ENCODE measurements at places on chromosomes 1 and 21. TPM values are rescaled to one million over a fixed set of nuclear protein-coding genes. Genes with fewer than 3 reads are reported as not detected.

DNA sequence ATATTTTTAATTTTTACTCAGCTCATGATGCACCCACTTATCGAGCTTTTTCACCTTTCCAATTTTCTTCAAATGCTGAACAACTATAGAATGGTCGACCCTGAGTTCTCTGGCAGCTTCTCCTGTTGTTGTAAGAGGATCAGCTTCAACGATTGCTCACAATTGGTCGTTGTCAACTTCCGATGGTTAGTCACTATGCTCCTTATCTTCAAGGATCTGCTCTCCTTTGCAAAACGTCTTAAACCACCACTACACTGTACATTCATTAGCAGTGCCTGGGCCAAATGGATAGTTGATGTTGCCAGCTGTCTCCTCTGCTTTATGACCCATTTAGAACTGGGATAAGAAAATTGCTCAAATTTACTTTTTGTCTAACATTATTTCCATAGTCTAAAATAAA, 385.9 kb upstream of the LYPLAL1 start:
- H3K27me3 ChIP-seq = no peaks in the 10 kb centered on the region
- H3K27ac ChIP-seq = no peak overlapping the region
- H3K4me1 ChIP-seq = no peaks in the 10 kb centered on the region
- H3K36me3 ChIP-seq = no peaks in the 10 kb centered on the region

- no peaks in the 10 kb centered on the region for H3K27me3 ChIP-seq
- no peak overlapping the region for H3K4me3 ChIP-seq
- DNase-seq = no peak
- H3K36me3 ChIP-seq = no peaks in the 10 kb centered on the region
Observed at GRCh38 chr1:41851589-41851988, 67.1 kb downstream of the HIVEP3 start.

- peak overlapping the region; percentile 69 for H3K4me3 ChIP-seq
- H3K27ac ChIP-seq = peak overlapping the region; percentile 98
- peaks cover 6% of the 10 kb centered on the region for H3K4me1 ChIP-seq
- H3K36me3 ChIP-seq = no peaks in the 10 kb centered on the region
Observed at GRCh38 chr1:1020415-1021009, 592 bp downstream of the AGRN start.

DNA sequence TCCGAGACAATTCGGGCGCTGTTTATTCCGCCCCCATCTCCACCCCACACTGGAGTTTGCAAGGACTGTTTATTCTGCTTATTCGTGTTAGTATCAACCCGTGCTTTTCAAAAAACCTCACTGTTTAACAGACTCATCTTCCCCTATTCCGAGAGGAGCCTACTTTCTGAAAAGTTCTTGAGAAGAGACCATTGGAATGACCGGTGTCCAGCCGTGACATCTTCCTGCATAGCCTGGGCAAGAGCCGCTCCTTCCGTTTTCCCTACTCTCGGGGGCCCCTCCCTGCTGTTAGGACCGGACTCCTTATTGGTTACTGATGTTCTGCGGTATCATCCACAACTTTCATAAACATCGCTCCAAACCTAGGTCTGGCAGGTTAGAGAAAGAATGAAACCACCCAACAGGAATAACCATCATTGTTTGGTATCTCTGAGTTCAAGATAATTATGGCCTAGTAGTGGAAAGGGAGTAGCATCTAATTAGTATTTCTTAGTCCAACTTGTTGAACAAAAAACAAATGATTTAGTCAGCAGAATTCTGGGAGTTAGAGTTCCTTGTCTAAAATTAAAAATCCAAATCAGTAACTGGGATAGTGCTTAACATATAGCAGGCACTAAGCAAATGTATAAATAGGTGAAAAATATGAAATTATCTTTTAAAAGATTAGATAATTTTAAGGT, 837 bp downstream of the STXBP3 start:
- no peaks in the 10 kb centered on the region for H3K27me3 ChIP-seq
- no peaks in the 10 kb centered on the region for H3K36me3 ChIP-seq
- peak overlapping the region; percentile 78 for H3K4me3 ChIP-seq
- DNase-seq = peak; percentile 84
- H3K27ac ChIP-seq = peak overlapping the region; percentile 95
- H3K4me1 ChIP-seq = peaks cover 3% of the 10 kb centered on the region

- no peak for DNase-seq
- H3K27me3 ChIP-seq = no peaks in the 10 kb centered on the region
- H3K36me3 ChIP-seq = no peaks in the 10 kb centered on the region
- no peak overlapping the region for H3K27ac ChIP-seq
Observed at GRCh38 chr1:233879841-233880240, 24.6 kb upstream of the SLC35F3 start.

DNA sequence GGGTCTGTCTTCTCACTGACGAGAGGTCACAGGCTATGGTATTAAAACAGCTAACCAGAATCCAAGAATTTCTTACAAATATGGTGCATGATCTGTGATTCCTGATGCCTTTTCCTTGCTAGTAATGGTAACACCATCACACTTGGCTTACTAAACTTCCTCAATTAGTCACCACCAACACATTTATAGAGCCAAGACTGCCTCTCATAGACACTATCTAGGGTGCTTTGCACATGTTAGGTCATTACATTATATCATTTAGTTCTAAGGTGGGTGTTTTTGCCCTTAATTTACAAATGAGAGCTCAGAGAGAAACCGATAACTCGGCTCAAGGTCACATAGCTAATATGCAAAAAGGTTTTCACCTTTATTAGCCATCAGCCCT, 8.7 kb downstream of the KIF21B start:
- H3K4me1 ChIP-seq = peaks cover 18% of the 10 kb centered on the region
- H3K36me3 ChIP-seq = no peaks in the 10 kb centered on the region
- no peak overlapping the region for H3K27ac ChIP-seq
- no peaks in the 10 kb centered on the region for H3K27me3 ChIP-seq
- no peak overlapping the region for H3K4me3 ChIP-seq

DNA sequence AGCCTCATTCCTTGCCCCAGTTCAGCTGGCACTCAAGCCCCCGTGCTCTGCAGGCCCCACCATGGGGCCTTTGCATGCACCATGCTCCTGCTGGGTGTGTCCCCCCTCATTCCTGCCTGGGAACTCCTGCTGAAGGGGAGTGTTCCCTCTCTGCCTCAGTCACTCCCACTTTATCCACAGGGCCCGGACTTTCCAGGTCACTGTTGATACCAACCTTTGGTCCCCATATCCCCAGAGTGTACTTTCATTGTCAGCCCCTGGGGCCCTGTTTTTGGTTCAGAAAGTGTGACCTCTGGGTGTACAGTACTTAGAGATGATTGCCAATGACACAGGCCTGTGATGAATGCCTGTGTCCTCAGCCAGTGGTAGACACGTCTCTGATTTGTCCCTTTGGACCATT, 2.9 kb downstream of the TTC22 start:
- no peaks in the 10 kb centered on the region for H3K36me3 ChIP-seq
- H3K4me3 ChIP-seq = no peak overlapping the region
- H3K4me1 ChIP-seq = peaks cover 80% of the 10 kb centered on the region
- DNase-seq = peak; percentile 69
- H3K27me3 ChIP-seq = no peaks in the 10 kb centered on the region
- peak overlapping the region; percentile 79 for H3K27ac ChIP-seq

DNA sequence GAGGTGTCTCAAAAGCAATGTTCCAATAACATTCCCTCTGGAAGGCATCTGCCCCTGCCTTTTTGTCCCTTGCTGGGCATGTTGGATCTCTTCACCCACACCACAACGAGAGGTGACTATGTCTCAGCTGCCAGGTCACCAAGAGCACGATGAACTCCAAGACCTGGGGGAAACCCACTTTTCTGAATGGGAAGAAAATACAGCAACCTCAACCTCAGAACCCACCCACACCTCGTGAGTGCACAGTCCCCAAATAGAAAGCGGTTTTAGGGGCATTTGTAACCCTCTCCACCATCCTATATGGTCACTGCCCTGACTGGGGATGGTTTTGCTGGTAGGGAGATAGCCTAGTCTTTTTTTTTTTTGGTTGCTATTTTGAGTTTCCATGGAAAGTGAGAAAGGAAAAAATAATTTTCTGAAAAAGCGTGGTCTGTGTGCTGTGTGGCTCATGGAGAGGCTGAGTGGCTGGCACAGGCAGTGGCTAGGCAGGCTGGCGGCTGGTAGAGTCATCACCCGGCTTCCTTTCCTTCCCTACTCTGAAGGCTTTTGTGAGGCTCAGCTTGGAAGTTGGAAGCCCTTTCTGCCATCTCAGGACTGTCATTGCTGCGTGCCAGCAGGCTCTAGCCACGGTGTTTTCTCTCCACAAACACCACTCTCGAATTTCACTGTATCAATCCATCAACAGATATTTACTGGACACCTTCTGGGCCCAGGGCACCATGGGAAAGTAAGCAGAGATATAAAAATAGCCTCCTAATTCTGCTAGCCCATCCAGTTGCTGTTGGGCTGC, 15.8 kb downstream of the TSPAN2 start:
- H3K36me3 ChIP-seq = no peaks in the 10 kb centered on the region
- H3K4me1 ChIP-seq = no peaks in the 10 kb centered on the region
- H3K27me3 ChIP-seq = no peaks in the 10 kb centered on the region
- no peak overlapping the region for H3K4me3 ChIP-seq
- DNase-seq = no peak

- H3K4me3 ChIP-seq = no peak overlapping the region
- no peak overlapping the region for H3K27ac ChIP-seq
- H3K36me3 ChIP-seq = no peaks in the 10 kb centered on the region
- DNase-seq = no peak
Observed at GRCh38 chr1:229004066-229004833, 266.7 kb upstream of the RAB4A start.

DNA sequence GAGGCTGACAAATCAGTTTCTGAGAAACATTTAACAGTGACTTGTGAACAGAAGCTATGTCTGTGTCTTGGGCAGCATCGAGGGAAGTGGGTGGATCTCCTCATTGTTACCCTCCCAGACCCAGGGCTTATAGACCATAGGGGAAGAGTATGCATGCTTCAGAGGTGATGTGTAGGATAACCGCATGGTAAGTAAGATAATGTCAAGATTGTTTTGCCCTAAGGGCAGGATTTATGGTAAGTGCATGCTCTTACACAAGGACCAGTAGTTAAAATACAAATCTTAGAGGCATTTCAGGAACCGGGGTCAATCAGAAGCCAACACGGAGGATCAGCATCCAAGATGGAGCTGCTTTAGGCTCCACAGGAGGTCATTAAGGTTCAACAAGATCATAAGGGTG, 7.7 kb upstream of the PRMT2 start:
- no peak for DNase-seq
- peaks cover 6% of the 10 kb centered on the region for H3K27me3 ChIP-seq
- H3K36me3 ChIP-seq = no peaks in the 10 kb centered on the region

DNA sequence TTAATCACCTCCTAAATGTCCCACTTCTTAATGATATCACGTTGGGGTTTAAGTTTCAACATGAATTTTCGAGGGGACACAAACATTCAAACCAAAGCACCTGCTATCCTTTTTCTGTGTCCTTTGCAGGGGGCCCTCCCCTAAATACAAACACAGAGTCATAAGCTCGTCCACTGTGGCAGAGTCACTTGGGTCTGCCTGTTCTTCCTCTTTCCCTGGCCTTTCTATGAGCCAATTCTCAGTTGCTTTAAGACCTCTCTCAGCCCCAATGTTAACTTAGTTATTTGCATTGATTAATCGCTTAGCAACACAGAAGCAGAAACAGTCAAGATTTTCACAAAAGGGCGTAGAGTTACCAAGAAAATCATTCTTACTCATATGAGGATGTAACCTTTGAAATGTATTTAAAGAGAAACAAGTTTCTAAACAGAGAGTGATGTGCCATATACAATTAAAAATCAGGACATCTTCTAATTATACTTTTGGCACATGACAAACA, 14.9 kb downstream of the APCS start:
- no peak overlapping the region for H3K27ac ChIP-seq
- no peak overlapping the region for H3K4me3 ChIP-seq
- H3K27me3 ChIP-seq = no peaks in the 10 kb centered on the region

Gene CHI3L2
- total RNA-seq = 0.82 TPM

Data from transverse colon (tissue), 4 donors.